NCI-H524 (cell line): ENCODE measurements at places on chromosomes 12 and 14.
A peak's percentile ranks its signal among the peaks of the same experiment; 100 is the strongest.

- no peak for DNase-seq
Observed at GRCh38 chr12:10853776-10854175, 4.5 kb upstream of the PRR4 start.

DNA sequence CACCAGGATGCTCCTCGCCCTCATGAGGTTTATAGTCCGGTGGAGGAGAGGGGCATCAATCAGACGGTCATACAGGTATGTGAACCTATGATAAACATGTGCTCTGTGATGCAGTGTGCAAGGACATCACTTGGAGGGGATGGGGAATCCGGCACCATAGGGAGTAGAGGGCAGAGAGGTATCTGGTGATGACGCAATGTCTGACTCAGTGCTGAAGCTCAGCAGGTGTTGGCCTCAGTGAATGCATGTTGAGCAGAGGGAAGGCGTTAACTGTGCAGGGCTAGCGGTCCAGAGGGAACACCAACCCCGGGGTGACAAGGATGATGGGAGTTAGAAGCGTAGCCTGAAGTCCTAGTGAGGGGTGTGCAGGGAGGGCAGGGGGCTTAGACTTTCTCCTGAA, 200.9 kb downstream of the TMEM132C start:
- no peak for DNase-seq

DNA sequence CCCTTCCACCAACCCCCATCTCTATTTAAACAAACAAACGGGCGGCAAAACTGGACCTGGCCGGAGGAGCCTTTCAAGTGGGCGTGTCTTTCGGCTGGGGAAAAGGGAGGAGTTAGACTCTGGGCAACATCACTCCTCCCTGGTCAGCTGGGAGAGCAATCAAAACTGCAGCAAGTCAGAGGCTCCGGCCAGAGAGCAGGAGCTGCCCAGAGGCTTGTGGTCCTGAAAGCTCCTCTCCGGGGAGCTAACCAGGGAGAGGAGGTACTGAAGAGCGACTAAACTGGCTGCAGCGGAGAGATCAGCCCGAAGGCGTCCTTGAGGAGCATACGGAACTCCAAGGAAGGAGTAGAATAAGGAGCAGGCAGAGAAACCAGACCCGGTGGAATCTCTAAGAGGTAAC, at the start of gene NEUROD4:
Gene NEUROD4 (plus strand): TSS at position 191 of the 400 bp plus-strand sequence. CDS start 6,466 bp downstream, outside the sequence.
- peak; percentile 90 for DNase-seq

DNA sequence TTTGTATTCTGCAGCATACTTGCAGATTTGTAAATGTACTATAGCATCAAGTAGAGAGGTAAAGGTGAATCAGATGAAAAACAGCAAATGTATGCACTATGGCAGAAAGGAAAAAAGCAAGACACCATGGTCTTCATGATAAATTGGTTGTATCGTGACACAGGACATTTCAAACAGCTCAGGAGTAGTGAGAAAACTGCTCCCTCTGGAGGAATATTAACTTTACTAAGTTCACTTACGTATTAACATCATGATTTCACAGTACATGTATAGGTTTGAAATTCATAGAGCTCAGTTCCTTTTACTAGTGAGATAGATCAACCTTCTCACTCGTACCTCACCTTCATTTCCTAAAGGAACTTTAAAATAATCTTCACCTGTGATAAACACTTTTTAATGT, 6.5 kb downstream of the MBIP start:
- peak; percentile 30 for DNase-seq

DNA sequence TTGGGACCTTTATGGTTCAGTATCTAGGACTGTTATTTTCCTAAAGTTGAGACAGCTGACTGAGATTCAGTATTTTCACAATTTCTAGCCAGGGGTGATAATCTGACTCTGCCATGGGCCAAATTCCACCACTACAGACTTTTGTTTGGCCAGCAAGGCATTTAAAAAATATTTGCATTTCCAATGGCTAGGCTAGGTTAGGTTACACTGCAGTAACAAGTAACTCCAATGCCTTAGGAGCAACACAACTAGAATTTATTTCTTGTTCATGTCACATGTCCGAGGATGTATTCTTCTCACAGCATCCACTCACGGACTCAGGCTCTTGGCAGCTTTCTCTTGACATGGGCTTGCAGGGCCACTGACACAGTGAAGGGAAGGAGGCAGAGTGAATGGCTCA, 83.0 kb downstream of the CPSF2 start:
- DNase-seq = no peak

GRCh38 chr12:55829967-55830600, 697 bp upstream of the DNAJC14 start:
- peak; percentile 70 for DNase-seq

DNA sequence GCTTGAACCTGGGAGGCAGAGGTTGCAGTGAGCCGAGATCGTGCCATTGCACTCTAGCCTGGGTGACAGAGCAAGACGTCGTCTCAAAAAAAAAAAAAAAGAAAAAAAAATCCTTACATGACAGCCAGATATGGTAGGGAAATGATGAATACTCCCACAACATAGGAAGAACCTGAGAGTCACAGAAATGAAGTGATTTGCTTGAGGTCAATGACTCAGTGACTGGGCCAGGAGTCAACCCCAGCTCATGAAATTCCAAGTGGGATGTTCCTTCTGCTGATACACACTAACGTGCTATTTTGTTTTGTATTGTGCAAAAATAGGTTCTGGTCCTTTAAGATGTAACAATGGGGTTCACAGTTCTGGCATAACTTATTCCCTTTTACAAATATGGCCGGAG, 9.0 kb downstream of the RHOF start:
- DNase-seq = no peak

DNA sequence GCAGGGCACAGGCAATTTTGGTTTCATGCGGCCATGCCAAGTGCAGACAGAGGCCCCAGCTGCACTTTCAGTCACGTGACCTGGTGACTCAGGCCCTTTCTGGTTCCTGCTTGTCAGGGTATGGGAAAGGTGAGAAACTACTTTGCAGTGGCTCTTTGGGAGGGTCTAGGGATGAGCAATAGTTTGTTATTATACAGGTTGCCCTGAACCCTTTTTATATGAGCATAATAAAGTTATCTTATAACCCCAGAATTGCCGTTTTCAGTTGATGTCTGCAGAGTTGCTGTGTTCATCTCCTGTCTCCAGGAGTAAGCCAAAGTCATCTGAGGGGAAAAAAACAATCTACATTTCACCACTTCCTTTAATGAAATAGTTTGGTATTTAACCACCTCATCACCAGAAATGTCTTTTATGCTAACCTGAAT, 30.9 kb upstream of the EMP1 start:
- no peak for DNase-seq

- DNase-seq = no peak
Observed at GRCh38 chr14:54610051-54610977, 43.4 kb downstream of the SAMD4A start.

GRCh38 chr14:25215607-25216006, 165.7 kb upstream of the STXBP6 start:
- DNase-seq = peak; percentile 91
